Stimulated activated CD8-positive, alpha-beta memory T cell treated with anti-CD3 and anti-CD28 coated beads, Interleukin-4, amount 100 ng/mL, for 24 hours (primary cell): ENCODE measurements at places on chromosomes 12 and 14.

DNA sequence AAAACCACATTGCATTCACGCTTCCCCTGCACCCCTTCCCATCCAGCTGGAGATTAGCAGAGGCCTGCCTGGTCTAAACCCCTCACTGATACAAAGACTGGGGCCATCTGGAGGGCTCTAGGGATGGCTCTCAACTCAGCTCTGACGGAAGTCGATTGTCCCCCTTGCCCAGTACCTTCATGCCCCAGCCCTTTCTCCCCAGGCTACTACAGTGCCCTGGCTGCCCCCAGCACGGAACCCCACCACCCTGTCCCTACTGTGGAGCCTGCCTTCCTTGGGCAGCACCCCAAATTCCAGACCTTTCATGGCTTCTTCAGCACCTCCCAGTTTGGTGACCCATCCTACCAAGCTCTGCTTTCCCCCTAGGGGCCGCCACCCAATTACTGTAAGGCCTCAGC lies 25.6 kb downstream of the ZFP36L1 start:
- DNase-seq, result no peak

DNA sequence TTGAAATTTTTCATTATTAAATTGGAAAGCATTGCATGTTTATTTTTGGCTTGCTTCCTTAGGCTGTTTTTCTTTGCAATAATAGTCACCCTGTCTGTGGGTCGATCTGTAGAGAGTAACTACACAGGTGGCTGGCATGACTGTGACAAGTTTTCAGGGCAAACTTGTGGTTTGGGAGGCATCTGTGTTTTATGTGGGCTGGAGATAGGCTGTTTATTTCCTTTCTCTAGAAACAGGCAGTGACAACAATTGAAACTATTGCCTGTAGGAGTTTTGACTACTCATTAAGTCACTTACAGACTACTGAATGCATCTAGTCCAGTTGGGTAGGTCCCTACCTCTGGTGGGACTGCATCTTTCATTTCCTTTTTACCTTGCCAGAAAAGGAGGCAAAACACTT lies 155.6 kb downstream of the DYRK2 start:
- peak; percentile 13 for DNase-seq

GRCh38 chr12:24822121-24822899 lies 126.6 kb downstream of the BCAT1 start:
- no peak for DNase-seq

DNA sequence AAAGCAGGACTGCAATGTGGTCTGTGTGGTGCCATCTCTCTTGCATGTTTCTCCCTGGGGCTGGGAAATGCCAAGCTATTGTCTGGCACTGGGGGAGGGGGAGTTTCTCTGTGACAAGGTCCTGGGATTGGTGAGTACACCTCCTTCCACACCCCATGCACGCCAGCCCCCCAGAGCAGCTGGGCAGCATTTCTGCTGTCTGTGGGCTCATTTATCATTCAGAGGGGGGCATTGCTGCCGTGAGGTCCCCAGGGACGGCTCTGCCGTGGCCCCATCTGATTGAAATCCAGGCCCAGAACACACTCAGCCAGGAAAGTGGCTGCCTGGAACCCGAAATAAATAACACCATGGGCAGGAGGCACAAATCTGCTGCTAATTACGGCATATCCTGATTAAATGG lies 12.6 kb upstream of the FAM222A start:
- DNase-seq, result no peak

GRCh38 chr12:58741226-58741625 lies 179.1 kb downstream of the LRIG3 start:
- no peak for DNase-seq

DNA sequence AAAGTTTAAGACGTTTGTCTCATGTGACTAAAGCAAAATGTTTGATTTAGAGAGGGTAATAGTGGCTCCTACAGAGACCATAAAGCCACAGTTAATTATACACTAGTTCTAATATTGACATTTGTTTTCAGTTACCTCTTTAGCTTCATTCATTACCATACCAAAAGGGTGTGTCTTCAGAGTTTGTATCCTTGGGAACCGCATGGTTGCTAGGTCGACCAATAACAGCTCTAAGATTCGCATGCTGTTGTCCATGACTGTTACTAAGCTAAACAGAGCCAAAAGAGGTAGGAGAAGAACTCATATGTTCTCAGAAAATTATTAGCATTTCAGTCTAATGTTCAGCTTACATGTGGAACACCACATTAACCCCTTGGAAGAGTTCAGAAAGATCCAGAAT lies 36.2 kb upstream of the ETNK1 start:
- no peak for DNase-seq

DNA sequence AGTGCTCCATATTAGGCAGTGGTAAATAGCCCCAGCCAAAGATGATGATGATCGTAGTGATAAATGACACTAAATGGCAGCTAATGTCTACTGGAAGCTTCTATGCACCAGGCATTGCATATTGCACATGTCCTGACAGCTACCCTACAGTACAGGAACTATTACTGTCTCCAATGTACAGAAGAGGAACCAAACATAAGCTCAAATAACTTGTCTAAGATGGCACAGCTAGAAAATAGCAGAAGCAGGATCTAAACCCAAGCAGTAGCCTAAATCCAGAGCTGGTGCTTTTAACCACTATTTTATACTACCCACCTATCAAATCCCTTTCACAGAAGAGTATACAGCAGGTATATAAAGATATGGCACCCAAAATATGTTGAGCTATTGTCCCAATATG lies 28.9 kb downstream of the ESR2 start:
- no peak for DNase-seq

- no peak for DNase-seq
These were observed 138.7 kb downstream of the TTC7B start for GRCh38 chr14:90677484-90678050.

GRCh38 chr12:131530422-131530821 lies 180.5 kb upstream of the SFSWAP start:
- DNase-seq, result no peak

DNA sequence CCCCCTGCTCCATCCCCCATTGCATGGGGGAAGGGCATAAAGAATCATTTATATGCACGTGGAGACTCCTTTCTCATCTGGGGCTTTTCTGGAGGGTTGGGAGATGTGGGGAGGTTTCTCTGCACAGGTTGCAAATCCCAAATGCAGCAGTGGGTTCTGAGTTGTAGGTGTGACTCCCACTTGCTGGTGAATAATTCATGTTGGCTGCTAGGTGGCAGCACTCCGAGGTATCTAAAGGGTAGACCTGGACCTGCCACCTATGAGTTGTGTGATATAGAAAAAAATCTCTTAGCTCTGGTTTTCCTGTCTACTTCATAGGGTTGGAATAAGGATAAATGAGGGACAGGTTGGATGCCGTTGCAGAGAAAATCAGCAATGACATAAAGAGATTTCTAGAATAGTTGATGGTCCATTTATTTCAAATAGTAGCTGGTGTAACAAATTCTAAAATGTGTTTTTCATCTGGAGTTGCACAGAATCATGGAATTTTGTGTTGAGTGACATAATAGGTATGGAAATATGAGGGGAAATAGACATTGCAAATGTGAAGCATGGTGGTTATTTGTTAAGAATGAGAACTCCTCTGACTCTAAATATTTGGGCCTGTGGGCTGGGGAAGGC lies 4.6 kb downstream of the MARCHF9 start:
- DNase-seq, result no peak

GRCh38 chr12:124242529-124243065 lies 52.3 kb upstream of the RFLNA start:
- DNase-seq, result no peak

DNA sequence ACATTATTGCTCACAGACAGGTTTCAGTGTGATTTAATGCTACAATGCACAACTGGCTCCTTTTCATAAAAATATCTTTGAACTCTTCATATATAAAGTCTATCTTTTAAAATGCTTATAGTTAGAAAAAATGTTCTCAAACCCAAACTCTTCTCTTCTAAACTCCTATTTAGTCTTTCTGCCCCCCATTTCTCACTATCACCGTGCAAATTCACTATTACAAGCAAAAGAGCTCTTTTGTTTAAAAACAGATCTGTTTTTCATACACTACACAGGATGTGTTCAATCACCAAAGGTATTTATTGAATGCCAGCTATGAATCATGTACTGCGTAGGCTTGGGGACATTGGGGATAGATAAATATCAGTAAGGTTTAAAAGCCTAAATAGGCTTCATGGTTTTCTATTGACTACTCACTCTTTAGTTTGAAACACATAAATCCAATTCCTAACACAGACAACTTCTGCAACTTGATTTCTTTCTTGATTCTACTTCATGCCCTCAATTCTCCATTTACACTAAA lies 692.3 kb downstream of the C12orf50 start:
- DNase-seq, result no peak

GRCh38 chr14:37593511-37594237 lies 1.4 kb downstream of the FOXA1 start:
- no peak for DNase-seq

DNA sequence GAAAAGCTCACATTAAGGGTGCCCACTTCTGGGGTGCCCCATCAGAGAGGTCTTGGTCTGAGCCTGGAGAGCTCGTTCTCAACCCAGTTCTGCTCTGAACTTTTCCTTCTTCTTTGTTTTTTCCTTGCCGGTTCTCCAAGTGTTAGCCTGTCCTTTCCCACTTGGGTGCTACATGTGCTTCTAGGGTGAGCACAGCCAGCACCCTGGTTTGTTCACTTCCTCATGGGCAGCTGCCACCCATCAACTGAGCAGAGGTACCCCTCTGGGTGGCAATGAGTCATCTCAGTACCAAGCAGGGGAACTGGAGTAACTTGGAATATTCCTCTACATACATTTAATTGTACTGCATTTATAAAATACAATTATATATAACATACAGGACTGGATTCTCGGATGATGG lies 3.9 kb upstream of the SYNE3 start:
- DNase-seq, result no peak

DNA sequence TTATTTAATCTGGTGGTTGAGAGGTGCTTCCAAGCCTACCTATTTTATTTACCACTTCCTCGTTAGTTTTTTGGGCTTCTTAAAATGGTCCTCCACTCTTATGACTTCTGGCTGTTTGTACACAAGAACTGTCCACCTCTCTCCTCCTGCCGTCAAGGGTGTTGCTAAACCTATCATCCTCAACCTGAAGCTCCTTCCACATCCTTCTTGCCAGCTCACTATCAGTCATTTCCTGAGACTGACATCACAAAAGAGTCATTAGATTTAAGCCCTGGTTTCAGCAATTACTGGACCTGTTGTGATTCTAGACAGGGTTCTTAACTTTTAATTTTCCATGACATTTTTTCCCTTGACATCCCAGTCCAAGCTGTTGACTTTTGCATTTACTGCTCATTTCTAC lies 91.9 kb downstream of the BICD1 start:
- DNase-seq, result no peak

- no peak for DNase-seq
These were observed 47.6 kb downstream of the ANO4 start for GRCh38 chr12:100842156-100842555.

DNA sequence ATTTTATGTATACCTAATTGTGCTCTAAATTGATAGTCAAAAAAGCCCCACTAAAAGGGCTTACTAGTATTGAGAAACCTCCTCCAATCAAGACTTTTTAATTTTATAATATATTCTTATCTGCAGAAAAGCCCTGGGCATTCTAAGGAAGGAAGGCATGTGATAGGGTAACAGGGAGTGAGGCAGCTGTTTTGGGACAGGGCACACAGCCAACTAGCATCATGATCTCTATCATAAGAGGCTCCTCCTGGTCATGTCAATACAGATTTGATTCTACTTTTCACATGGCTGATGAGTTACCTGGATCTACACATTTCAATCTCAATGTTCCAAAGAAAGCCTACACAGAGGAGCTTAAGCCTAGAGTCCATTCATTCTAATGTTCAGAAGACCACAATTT lies 9.1 kb downstream of the ADAM20 start:
- DNase-seq, result no peak

- no peak for DNase-seq
These were observed 15.9 kb downstream of the FAM181A start for GRCh38 chr14:93943052-93943451.

DNA sequence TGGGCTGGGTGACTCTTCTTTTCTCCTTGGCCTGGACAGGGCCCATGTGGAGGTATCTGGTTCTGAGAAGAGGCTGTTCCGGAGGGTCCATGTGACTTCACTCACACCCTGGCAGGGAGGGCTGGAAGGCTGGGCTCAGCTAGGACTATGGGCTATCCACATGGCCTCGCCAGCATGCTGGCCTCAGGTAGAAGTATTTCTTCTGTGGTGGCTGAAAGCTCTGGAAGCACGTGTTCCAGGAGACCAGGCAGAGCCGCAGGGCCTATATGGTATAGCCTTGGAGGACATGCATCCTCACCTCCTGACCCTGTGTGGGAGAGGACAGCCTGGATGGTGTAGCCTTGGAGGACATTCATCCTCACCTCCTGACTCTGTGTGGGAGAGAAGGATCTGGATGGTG lies 38.2 kb upstream of the FZD10 start:
- no peak for DNase-seq

- DNase-seq, result no peak
These were observed 821 bp downstream of the TMEM106C start for GRCh38 chr12:47964106-47964728.

- DNase-seq, result no peak
These were observed 114.3 kb downstream of the NPAS3 start for GRCh38 chr14:33052943-33053342.
